ENCODE measurements at places on chromosomes 3 and 15. TPM values are rescaled to one million over a fixed set of nuclear protein-coding genes. Genes with fewer than 3 reads are reported as not detected.

Gene SH3BP5
- 4.5 TPM for total RNA-seq

Gene P2RY1
- total RNA-seq, result 0.67 TPM

Gene RYK
- total RNA-seq, result 70.7 TPM

Gene CCDC39
- not detected for total RNA-seq

Gene GHRL
- 0.91 TPM for total RNA-seq

Gene TNNC1
- 0.60 TPM for total RNA-seq

Gene NEK10
- total RNA-seq, result 10.1 TPM

DNA sequence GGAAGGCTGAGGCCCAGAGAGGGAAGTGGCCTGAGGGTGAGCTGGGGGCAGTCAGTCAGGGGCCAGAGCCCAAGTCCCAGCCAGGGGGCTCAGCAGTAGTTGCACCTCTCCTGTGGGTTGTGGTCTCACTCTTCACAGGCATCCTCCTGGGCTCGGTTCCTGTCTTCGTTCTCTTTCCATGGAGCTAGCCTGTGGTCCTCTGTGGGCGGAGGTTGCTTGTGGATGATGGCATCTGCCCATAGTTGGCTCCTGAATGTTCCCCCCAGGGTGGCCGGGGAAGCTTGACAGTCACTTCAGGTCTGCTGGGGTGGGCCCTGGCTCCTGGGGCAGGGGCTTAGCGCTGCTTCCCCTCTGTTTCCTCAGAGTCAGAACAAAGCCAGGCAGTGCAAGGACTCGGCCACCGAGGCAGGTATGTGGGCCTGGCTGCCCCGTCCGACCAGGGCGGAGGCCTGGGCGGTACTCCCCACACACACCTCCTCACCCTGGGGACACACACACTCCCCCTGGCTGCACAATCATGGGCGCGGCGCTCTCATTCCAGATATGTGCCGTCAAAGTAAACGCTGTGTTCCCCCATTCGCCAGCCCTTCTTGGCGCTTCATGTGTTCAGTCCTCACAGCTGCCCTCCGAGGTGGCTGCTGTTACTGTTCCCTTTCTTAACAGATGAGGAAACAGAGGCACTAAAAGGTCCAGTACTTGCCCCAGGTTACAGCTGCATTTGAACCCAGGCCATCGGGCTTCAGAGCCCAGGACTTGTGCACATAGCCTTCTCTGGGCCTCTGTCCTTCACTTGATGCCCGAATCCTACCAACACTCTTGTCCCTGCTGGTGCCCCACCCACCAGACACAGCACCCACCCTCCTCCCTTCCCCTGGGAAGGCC, 34.5 kb downstream of the PSTPIP1 start:
- peak; percentile 80 for DNase-seq

DNA sequence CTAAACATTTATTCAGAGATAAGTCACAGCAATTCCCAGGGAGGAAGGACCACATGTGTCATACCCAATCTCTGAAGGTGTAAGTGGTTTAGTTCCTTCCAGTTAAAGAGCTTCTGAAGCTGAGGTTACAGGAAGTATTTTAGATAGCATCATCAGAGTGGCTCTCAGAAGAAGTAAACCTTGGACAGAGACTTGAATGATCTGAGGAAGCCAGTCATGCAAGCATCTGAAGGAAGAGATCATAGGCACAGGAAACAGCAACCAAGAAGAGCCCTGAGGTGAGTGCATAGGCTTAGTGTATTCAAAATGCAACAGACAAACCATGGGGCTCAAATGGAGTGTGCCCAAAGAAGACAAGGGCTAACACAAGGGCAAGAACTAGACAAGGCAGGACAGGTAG, 210.3 kb downstream of the ULK4 start:
- DNase-seq, result no peak

DNA sequence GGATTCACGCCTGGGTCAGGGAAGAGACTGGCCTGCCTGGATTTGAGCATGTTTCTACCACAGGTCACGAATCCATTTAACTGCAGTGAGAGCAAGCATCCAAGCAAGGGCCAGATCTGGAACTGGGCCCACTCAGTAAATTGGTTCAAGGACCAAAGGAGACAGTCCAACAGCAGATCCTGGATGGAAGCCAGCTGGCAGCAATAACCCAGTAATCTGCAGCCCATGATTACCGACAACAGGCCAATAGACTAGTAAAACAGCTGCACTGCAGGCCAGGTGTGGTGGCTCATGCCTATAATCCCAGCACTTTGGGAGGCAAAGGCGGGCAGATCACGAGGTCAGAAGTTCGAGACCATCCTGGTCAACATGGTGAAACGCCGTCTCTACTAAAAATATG, 11.8 kb downstream of the SAMD7 start:
- DNase-seq, result no peak

DNA sequence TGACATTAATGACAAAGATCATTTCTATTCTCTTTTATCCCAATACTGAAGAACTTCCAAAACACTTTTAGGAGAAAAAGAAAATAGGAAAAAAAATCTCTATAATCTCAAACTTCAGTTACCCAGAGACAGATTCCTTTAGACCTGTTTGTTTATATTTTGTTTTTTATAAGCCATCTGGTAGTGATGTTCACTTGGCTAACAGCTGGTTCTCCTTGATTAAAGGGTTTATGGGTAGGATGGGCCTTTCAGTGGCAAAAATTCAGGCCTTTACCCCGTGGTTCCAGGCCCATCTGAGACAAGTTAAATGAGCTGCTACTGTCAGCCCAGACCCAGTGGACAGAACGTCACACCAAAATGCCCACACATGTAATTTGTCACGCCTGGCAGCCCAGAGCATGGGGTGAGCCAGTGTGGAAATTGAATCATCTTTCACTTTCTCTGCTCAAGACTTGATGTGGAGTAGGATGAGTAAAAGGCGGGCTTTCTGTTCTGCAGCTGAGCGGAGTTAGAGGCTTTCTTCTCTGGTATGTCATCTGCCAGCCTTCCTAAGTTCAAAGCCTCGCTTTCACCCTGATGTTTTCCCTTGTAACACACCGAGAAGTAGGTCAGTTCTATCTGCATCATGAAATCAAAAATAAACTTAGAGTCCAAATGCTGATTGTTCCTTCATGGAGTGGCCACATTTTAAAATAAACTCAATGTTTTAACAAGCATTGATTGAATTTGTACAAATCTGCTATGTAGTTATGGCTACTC, 62.5 kb upstream of the SKOR1 start:
- DNase-seq, result no peak

GRCh38 chr3:134860141-134860540, 65.1 kb downstream of the EPHB1 start:
- DNase-seq, result no peak

GRCh38 chr15:50181969-50182218, at the start of gene SLC27A2:
Gene SLC27A2, plus strand, starts transcription at chr15:50182196. Its CDS starts 232 bp downstream, at chr15:50182428.
- DNase-seq, result no peak

DNA sequence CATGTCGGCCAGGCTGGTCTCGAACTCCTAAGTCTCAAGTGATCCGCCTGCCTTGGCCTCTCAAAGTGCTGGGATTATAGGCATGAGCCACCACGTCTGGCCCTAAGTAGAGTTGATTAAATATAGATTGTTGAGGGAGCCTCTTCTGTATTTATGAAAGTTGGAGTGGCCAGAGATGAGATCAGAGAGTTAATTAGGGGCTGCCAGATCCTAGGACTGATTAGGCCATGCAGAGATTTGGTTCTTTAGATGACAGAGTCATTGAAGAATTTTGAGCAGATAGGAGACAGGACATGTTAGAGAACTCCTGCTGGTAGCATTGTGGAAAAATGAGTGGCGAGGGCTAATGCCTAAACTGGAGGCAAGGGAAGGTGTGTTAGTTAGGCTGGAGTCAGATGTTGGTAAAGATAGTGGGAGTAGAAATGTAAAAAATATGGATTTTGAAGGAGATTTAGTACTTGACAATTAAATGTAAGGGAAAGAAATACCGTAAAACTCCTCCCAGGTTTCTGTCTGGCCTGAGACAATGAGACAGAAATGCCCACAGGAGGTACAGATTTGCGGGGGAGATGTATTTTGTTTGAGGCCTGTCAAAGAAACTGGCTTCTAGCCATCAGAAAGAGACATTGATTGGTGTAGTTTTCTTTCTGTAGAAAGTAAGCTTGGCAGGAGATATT, 23.4 kb downstream of the SACM1L start:
- DNase-seq, result no peak

- DNase-seq, result no peak
Measured at GRCh38 chr3:25728101-25728500, 55.1 kb downstream of the NGLY1 start.

DNA sequence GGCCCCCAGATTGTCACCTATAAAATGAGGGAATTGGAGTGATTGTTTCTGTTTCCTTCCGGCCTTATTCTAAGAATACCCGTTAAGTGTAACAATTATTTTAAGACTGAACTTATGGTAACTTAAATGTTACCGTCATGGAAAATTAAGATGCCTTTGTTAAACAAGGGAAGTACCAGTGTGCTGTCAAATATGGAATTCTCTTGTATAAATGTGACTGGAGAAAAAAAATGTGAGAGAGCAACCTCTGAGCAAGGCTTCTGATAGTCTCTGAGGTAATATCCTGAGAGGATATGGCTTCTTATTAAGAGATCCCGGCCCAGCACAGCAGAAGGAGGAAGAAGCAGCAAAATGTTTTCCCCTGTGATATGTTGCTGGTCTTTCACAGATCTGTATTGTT, 480.7 kb upstream of the ADAMTS9 start:
- no peak for DNase-seq

- DNase-seq, result no peak
Measured at GRCh38 chr3:158950178-158950901, 148.5 kb downstream of the MFSD1 start.

- DNase-seq, result no peak
Measured at GRCh38 chr3:138781012-138781470, 53.7 kb downstream of the PIK3CB start.

DNA sequence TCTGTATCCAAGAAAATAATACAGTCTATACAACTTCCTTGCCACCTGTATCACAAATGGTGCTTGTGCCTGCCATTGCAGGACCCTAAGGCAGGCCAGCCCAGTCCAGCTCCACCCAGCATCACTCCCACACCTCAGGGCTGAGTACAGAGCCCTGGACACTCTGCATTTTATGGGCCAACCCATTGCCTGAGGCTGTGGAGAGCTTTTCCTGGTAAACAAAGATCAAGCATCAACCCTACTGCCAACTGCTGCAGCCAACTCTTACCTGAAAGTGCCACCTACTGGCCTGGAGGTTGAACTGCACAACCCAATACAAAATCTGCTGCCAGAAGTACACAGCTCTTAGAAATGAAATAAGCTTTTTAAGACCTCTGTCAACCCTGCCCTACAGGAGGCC, 1082.2 kb downstream of the NAALADL2 start:
- DNase-seq, result no peak

- DNase-seq, result no peak
Measured at GRCh38 chr15:34722439-34722836, 32.4 kb downstream of the GJD2 start.
